ENCODE measurements at places on chromosomes 5 and 9.

GRCh38 chr5:133366438-133366837 lies 245.9 kb downstream of the FSTL4 start:
- no peak for DNase-seq

DNA sequence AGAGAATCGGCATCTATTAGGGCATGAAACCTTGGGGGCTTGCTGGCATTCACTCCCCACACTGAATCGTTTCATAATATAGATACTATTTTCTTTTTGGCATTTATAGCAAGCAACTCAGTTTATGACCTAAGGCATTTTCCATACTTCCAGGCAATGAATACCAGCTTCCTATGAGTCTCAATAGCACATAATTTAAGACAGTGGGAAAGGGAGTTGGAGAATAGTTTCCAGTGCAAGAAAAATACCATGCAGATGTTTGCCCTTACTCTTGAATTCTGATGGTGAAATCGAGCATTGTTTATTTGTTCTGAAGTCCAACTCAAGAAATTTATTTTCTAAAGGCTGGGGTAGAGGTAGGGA lies 175.8 kb upstream of the KLF9 start:
- DNase-seq = no peak

GRCh38 chr5:59275170-59275509 lies 618.4 kb downstream of the PDE4D start:
- no peak for DNase-seq

- DNase-seq = no peak
Observed at GRCh38 chr9:108296056-108296455, 559.7 kb downstream of the ACTL7B start.

GRCh38 chr9:93458712-93459111 lies 5.3 kb upstream of the FAM120AOS start:
- no peak for DNase-seq

DNA sequence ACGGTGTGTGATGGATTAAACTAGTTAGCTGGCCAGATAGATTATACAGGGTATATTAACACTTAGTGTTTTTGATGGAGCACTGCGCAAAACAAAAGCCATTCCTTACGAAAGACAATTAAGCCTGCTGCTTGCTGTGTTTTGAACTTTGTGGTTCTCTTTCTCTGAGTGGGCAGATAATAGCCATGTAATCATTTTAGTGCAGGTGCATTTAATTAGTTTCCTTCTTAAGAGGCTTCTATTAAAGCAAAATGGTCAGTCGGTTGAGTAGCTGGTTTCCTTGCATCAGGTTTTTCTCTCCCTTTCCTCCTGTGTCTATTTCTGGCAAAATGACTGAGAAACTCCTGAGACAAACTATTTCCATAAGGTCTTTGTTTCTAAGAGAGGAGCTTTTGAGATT lies 512.5 kb downstream of the DMAC1 start:
- no peak for DNase-seq

DNA sequence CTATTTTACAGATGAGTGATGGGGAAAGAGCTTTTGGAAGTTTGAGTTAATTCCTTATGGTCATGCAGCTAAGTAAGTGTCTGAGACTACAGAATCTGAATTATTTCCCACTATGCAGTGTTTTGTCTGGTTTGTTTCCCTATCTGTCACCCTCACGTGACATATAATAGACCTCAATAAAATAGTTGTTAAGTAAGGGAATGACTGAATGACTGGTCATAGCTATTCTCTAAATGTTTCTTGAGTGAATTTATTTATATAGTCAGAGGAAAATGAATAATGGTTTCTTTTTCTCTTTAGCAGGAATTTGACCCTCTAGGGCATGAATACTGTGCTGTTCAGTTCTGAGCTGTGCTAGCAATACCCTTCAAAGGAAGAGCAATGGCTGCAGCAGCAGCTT lies 10.3 kb downstream of the TRIM32 start:
- DNase-seq = no peak

DNA sequence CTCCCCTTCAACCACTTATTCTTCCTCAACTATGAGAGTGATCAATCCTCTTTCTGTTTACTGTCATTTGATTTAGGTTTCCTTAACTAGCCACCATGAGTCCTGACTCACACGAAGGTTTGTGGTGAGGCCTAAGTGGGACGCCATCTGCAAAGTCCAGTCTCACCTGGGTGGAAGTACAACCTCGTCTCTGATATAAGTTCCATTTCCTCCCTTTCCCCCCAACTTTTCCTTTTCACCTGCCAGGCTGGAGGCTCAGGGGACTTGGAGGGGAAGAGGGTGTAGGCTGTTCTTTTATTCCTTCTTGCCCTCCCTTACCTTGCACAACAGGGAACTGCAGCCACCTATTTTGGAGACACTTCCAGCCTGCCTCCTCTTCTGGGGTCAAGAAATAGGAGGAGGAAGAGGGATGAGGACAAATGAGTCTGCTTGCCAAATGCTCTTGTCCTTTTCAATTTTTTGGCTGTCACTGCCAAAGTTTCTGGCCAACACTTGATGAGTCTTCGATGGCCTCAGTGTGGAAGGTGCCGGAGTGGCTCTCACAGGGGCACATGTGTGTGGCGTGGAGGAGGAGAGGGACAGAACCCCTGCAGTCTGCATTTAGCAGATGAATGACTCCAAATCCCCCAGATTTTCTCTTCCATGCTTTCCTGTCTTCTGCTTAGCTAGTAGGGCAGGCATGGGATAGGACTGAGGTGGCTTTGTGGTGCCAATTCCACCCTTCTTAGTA lies 249.6 kb downstream of the NSG2 start:
- DNase-seq = no peak
